ENCODE measurements at places on chromosomes 3 and 15. TPM values are rescaled to one million over a fixed set of nuclear protein-coding genes. Genes with fewer than 3 reads are reported as not detected.

DNA sequence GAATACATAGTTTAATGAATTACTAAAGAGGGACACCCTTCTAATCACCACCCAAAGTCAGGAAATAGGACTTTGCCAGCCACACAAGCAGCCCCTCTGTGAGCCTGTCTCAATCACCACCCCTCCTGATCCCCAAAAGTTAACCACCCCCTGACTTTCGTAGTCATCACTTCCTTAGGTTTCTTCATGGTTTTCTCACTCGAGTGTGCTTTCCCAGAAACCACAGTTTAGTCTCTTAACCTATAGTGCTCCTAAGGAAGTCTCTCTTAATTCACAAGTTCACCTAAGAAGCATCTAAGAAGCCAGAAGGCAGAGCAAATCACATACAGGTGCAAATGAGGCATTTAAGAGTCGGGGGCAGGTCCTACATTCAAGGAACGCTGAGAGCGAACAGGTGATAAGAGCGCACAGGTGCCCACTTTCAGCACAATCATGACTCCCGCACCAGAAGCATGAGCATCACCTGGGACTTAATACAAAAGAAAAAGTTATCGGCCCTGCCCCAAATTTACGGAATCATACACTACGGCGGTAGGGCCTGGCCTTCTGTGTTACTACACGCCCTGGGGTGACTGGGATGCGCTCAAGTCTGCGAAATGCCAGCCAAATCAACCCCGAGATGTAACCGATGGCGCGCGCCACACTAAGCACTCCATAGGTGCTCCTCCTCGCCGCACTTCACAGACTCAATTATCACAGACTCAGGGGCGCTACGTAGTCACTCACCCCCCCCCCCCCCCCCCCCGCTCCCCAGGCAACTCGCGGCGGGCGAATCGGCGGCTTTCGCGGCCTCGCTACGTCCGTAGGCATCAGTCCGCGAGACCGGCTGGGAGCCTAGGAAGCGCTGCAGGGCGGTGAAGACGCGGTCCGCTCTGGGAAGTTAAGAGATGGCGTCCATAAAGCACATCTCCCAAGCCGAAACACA, 815 bp downstream of the ULK4 start:
- DNase-seq = no peak

DNA sequence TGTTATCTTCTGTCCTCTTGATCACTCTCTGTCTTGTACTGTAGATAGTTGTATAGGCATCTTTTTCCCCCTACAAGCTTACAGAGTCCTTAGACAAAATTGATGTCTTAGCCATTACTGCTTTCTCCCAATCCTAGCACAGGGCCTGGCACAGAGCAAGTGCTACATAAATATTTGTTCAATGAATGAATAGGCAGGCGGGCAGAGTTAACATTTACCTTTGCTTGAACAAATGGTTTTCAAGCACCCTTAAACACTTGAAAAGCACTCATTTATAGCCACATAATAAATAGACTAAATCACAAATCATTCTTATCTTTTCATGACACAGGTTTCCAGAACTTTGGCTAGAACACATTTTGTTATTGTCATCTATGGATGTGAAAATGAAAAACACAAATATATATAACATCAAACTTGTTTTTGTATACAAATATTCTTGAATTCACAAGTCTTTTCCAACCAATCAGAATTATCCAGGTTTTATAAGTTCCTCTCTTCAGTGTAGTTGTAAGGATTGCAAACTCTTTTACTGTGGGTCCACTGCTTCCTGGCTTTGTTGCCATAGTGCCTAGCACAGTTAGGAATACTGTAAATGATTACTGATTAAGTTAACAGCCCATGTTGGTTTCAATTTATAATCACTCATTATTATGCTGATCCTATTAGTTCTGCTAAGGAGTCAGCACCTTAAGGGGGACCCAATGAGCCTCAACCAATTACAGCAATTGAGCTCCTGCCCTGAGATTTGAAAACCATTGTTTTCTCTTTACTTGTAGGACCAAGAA, 61.9 kb downstream of the ISL2 start:
- no peak for DNase-seq

COL6A5 gene
- not detected for polyA plus RNA-seq

PTX3 gene
- 60.8 TPM for polyA plus RNA-seq

GABRB3 gene
- 2.3 TPM for polyA plus RNA-seq

Measured in BJ (cell line).